WTC11 (cell line): ENCODE measurements at places on chromosomes 6 and 20. TPM values are rescaled to one million over a fixed set of nuclear protein-coding genes. Genes with fewer than 3 reads are reported as not detected.

DNA sequence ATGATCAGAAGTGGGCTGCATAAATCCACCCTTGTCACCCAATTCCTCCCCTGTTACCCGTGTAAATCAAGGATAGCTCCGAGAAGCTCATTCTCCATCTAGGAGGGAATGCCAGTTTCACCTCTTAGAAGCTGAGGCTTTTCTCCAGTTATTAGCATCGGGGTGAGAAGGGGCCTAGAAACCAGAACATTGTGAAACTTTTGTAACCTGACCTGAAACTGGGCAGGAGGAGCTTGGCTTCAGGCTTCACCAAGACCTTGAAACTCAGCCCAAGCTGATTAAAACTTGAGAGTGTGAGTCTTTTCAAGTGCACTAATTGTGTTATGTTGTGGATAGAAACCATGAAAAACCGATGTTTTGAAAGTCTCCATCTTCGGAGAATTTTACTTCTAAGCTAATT is 103.1 kb downstream of the BMP2 start:
- no peaks in the 10 kb centered on the region for H3K27me3 ChIP-seq
- no peak overlapping the region for H3K27ac ChIP-seq
- H3K36me3 ChIP-seq, result no peaks in the 10 kb centered on the region
- no peak for DNase-seq

DNA sequence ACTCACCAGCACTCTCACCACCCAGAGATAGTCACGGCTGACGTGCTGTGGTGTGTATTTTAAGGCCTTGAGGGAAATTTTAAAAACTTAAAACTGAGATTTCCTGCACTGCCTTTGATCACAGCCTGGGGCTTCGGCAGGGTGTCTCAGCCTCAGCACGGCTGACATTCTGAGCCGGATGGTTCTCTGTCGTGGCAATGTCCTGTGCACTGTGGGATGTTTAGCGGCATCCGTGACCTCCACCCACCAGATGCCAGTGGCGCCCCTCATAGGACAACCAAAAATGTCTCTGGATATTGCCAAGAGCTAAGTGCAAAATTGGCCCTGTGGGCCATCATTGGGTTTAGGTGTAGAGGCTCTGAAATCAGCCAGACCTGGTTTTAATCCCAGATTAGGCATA is 142.2 kb upstream of the KCNG1 start:
- peaks cover 9% of the 10 kb centered on the region for H3K4me1 ChIP-seq
- H3K27me3 ChIP-seq, result peaks cover 30% of the 10 kb centered on the region
- H3K27ac ChIP-seq, result no peak overlapping the region
- no peak overlapping the region for H3K4me3 ChIP-seq
- no peaks in the 10 kb centered on the region for H3K36me3 ChIP-seq
- no peak for DNase-seq

DEFB125 gene
- total RNA-seq, result not detected in 3 replicates

DNA sequence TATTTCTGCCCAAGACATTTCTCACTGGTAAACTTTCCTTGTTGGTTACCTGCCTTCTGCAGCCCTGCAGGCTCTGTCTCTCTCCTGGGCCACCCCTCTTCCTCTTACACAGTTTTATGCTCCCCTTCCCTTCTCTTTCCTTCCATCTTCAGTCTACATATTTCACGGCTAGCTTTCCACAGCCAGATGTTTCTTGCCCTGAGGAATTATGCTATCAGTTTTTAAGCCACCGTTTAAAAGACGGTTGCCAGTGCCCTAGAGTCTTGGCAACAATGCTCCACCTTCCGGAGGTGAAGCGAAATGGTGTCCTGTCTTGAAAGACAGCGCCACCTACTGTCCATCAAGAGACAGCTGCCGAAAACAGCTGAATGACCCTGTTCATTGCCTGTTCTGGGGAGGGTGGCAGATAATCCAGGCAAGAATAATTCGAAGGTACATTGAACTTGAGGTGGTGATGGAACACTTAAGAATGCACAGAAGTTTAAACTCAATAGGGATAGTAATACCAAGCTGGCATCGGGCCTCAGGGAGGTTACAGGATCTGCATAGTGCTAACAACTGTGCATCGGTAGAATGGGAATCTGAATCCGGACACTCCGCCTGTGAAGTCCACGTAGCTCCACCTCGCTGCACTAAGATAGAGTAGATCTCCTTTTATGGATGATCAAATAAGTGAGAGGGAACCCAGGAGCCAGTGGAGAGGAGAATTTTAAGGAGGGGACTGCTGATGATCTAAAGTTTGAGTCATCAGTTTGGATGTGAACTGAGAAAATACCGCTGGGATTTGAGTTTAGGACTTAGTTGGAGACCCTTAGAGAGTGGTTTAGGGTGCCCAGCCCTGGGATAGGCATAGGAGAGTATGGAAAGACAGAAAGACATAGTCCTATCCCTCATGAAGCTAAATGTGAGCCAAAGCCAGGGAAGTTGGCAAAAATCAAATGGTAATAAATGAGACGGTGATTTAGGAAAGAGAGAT is 4.8 kb upstream of the TRIM40 start:
- H3K27ac ChIP-seq, result no peak overlapping the region
- H3K27me3 ChIP-seq, result peaks cover 69% of the 10 kb centered on the region
- H3K4me1 ChIP-seq, result peaks cover 17% of the 10 kb centered on the region
- H3K4me3 ChIP-seq, result peak overlapping the region; percentile 37; the same call in 1 of the 2 replicates

TPD52L1 gene
- 12.4 to 17.7 TPM (median 15.0 TPM) in 3 replicates for total RNA-seq

DNA sequence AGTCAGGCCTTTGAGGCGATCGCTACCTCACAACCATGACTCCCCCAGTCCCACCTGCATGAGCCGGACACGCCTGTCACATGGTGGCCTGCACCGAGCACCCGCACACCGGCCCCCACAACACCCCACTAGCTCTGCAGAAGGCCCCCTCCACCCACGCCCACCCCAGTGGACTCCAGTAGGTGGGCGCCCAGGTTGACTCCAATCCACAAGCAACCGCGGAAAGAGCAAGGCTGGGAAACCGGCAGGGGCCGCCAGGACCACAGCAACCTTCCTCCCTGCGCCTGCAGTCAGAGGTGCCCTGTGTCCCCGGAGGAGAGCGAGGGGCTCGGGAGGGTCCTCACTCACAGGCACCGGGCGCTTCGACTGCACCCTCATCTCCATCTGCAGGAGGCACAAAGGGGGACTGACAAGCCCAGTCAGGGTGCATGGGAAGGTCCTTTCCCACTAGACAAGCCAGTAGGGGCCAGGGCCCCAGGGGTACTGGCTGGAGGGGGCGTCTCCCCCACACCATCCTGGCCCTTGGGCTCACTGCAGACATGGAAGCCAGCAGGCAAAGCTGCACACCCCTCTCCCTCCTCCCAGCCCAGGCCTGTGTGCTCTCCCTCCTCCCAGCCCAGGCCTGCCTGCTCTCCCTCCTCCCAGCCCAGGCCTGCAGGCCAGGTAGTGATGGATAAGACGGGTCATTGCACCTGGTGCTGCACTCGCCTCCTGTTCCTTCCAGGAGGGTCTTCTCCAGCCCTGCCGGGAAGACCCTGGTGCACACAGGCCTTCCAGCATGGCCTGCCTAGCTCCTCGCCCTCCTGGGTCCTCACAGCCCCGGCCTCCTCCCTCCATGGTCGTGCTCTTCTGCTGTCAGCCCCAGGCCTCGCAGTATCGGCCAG is 137.2 kb downstream of the DLL1 start:
- no peak overlapping the region; the same call in 1 of the 2 replicates for H3K27ac ChIP-seq
- peaks cover 25% of the 10 kb centered on the region for H3K4me1 ChIP-seq
- no peaks in the 10 kb centered on the region for H3K36me3 ChIP-seq
- H3K4me3 ChIP-seq, result no peak overlapping the region
- no peak for DNase-seq

SLC22A1 gene
- total RNA-seq, result 0.41 to 1.2 TPM (median 0.78 TPM) in 3 replicates
